SW 1271 (cell line): ENCODE measurements at places on chromosomes 11 and 22.

DNA sequence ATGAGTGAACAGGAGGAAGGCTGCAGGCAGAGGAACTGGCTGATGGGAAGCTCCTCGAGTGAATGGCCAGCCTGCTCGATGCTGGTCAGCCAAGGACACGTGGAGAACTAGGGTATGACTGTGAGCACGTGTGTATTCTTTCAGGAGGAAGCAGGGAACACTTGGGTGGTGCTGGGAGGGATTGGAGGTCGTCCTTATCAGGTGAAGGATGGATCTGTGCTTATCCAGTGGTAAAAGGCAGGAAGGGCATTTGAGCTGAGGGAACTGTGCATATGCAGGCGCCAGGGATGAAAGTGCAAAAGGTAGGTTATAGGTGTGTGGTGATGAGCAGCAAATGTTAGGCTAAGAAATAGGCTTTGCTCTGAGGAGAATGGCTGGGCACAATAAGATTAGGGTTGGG lies 9.7 kb upstream of the SLCO2B1 start:
- DNase-seq = no peak

- no peak for DNase-seq
These were observed 82.2 kb downstream of the DEPDC5 start for GRCh38 chr22:31836010-31836409.

DNA sequence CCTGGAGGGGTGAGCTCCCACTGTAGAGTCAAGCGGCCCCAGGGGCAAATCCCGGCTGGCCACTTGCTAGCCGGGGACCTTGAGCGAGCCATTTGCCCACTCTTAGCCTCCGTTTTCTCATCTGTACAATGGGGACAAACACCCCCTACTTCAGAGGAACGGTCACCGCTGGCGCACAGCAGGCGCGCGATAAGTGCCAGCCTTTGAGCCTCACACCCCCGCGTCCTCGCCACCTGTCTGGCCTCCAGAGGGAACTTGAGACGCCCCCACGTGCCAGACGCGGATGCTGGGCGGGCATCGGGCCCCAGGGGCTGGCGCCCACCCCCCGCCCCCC lies 72.6 kb upstream of the TCF20 start:
- no peak for DNase-seq

GRCh38 chr11:20081336-20081735 lies 78.9 kb downstream of the DBX1 start:
- DNase-seq = no peak

- DNase-seq = peak; percentile 25
These were observed 183.2 kb downstream of the MSANTD4 start for GRCh38 chr11:105838668-105839384.

DNA sequence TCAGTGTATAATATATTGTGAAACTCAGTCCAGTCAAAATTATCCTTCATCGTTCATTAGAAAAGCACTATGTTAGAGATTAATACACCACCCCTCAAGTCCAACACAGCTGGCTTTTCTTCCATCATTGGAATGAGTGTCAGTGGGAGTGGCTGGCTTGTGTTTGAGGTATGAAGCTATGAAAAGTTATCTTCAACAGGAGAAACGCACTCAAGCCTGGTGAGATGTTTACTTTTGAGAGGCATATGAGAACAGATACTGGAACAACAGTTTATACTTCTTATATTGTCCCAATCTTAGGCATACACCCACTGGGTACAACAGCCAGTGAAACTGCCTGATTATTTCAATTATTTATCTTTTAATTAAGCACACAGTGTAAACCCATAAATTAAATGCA lies 34.3 kb downstream of the PLEKHB1 start:
- DNase-seq = no peak

DNA sequence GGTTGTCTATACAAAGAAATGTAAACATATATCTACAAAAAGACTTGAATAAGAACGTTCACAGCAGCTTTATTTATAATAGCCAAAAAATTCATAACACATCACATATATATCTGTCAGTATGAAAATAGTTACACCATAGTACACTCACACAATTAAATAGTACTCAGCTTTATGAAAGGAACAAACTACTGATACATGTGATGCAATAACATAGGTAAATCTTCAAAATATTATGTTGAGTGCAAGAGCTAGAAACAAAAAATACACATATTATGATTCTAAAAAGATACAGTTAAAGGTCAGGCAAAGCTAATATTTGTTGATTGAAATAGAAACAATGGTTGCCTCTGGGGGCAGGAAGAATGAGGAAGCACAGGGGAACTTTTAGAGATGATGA lies 6.6 kb downstream of the MRGPRX2 start:
- no peak for DNase-seq

DNA sequence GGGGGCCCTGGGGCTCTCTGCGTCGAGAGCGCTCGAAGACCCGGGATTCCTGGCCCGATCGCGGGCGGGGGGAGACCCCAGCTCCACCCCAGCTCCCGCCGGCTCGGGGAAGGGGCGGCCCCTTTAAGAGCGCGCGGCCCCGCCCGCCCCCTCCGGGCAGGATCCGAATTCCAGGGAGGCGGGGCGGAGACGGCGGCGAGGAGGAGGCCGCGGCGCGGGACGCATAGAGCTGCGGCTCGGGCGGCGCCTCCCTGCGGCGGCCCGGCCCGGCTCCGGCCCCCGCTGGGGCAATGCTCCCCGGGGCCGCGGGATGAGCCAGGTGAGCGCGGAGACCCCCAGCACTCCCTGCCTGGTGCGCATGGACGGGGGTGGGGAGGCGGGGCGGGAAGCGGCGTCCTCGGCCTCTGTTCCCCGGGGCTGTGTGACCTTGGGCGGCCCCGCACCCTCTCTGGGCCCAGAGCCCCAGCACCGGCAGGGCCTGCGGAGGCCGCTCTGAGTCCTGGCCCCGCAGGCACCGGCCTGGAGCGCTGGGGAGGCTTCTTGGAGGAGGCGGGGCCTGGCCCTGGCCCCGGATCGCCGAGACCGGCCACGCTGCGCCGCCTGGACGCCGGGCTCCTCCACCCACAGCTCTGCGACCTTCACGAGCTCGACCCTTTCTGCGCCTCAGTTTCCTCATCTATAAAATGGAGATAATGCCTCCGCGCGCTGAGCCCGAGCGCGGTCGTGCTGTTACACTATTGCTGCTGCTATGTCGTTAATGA lies 565 bp downstream of the GAS2L1 start:
- DNase-seq = peak; percentile 55

DNA sequence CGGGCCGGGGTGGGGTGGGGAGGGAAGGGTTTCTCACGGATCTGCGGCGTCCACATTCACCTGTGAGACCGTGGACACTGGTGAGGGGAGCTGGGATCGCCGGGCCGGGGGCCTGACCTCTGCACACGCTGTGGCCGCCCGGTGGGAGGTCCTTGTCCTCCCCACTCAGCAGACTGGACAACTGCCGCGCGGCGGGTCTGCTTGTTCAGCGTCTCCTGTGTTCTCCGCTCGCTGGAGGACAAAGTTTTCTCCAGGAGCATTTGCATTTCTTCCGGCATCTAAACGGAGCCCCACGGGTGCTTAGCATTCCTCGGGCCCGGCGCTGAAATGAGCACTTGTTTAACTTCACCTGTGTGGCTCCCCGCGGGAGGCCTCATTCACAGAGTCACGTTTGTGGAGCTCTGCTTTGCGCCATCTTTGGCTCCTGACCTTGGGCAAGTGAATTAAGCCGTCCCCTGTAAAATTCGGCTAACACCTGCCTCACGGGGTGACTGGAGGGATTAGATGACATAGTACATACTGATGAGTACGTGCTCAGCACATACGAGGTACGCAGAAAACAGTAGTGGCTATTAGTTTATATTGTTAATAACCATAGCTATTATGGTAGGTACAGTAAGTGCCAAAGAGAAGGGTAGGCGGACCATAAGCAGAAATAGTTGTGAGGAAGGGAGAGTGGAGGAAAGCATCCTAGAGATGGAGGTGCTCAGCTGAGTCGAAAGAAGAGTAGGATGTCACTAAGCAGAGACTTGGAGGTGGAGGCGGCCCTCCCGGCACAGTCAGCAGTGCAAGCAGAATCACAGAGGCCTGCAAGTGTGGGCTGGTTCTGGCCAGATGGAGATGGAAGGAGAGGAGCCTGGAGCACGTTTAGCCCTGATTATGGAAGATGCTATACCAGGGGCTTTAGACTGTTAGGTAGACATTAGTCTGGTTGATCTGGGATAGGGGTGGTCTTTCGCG lies 885 bp downstream of the TRMU start:
- no peak for DNase-seq

DNA sequence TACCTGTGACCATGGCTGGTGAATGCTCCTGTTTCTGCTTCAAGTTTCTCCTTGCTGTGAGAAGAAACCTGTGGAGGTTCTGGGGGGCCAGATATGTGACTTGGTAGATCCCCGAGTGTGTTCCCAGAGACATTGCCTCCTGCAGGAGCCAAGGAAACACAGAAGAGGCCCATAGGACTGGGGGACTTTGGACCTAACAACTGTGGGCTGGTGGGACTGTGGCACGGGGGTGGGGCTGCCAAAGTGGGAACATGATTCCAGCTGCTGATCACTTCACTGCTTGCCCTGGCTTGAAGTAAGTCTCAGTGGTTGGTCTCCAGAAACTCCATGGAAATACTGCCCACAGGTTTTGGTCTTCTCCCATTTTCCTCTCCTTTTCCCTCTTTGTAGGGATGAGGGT lies 4.1 kb upstream of the NR1H3 start:
- DNase-seq = no peak

DNA sequence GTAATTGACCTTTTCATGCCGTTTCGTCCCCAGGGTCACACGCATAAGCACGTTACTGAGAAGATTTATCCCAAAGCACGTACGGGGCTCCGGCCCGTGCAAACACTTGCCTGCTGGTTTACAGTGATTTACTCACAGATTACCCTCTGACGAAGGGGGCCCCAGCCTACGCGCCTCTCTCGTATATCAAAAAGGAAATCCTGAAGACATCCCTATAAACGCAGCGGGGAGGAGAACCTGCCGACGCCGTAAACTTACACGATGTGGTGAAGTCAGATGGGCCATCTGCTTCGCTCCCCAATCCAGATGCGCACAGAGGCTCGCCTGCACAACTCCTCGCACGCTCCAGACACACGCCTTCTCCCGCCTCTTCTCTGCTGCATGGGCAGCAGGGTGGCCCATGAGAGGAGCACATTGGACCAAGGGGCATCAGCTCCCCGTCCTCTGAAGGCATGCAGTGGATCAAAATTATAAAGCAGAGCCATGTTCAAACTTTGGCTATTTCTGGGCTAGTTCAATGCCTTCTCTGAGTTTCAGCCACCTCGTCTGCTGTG lies 123.6 kb downstream of the MN1 start:
- DNase-seq = no peak

- DNase-seq = no peak
These were observed 447.4 kb downstream of the BRD1 start for GRCh38 chr22:49380095-49380827.

- no peak for DNase-seq
These were observed 196.9 kb downstream of the CSNK2A3 start for GRCh38 chr11:11155962-11156815.

DNA sequence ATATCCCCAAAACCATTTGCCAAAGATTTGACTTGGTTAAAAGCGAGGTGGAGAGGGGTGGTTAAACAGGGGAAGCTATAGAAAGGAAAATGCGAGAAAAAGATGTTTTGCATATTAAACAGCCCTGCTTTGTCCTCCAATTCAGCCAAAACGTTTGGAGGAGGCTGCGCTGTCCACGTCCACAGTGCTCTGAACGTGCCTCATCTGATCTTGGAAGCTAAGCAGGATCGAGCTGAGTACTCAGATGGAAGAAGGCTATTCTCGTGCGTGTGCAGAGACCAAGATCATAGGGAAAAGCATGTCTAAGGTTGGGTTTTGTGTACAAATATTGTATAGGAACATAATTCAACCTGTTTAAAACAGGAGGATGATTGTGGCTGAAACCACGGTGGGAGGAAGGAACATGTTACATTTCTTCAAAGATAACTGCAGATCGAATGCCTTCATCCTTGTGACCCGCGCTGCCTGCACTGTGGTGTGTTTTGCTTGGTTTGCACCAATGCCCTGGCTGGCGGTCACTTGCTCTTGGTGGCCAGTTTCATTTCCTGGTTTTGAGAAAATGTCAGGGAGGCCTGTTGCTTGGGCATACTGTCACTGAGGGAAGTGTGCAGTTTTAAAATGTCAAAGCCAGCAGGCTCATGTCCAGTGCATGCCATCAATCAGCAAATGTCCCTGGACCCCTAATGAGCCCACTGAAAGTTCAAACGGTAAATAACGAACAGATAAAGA lies 40.4 kb downstream of the FLI1 start:
- DNase-seq = no peak

- DNase-seq = no peak
These were observed 201.5 kb upstream of the LUZP2 start for GRCh38 chr11:24295360-24295759.

- no peak for DNase-seq
These were observed 3.4 kb downstream of the CEND1 start for GRCh38 chr11:786235-787083.

DNA sequence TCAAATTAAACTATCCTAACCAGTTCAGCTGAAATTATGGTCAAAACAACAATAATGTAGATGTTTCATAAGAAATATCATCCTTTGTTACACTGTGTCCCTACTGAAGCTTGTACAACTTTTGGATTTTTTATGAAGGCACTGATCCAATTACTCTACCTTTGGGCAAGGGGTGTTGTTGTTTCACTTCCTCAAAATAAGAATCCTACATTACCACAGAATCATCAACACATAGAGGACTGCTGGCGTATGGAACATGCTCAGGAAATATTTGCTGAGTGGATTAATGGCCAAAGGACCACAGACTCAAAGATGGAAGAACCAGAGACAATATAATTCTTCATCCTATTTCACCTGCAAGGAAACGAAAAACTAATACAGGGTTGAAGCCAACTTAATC lies 907.5 kb upstream of the CCDC90B start:
- DNase-seq = no peak
